Dorsolateral prefrontal cortex (tissue), 122 donors: ENCODE measurements at places on chromosomes 1 and 21. TPM values are rescaled to one million over a fixed set of nuclear protein-coding genes. Genes with fewer than 3 reads are reported as not detected.

DNA sequence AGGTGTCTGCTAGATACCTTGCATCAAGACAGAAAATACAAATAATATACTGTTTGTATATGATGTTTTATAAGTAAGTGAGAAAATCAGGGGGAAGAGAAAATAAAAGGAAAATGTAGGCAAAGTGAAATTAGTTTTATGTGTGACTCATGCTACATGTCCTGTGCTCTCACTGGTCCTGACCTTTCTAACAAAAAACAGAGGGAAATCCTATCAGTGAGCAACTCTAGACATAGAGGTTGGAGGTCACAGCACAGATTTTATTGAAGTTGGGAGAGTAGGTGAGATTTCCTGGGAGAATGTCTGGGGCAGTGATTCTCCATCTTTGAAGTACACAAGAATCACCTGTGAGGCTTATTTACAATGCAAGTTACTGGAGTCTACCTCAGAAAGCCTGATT lies 9.5 kb downstream of the SCCPDH start:
- DNase-seq, result no peak

GRCh38 chr1:184292101-184292500 lies 94.7 kb upstream of the C1orf21 start:
- DNase-seq, result no peak

DNA sequence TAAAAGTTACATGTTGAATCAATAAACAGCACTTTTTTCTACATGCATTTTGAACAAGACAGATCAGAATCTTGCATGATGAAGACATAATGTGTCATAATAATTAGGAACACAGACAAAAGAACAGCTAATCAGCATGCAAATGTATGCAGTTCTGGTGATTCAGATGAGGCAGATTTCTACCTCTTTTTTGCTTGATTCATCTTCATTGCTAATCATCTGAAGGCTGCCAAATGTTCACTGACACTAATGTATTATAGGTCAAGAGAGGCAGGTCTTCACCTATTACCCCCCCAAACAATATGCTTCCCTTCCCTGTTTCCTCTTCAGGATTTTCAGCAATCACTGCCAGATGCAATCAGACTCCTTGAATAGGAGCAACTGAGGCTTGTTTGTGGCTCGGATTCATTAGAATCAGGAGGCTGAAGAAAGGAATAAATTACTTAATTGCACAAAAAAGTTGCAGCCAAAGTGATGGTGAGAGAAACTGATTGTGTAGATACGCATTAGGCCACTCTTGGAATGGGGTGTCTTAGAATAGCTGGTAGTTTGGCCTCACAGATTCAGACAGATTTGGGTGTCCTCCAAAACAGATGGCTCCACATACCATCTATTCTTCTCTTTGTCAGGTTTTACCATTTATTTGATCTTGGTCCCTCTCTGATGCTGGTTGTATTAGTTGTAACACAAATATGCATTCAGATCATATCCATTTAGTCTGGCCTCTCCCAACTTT lies 275.4 kb downstream of the RPS6KC1 start:
- DNase-seq, result no peak

DNA sequence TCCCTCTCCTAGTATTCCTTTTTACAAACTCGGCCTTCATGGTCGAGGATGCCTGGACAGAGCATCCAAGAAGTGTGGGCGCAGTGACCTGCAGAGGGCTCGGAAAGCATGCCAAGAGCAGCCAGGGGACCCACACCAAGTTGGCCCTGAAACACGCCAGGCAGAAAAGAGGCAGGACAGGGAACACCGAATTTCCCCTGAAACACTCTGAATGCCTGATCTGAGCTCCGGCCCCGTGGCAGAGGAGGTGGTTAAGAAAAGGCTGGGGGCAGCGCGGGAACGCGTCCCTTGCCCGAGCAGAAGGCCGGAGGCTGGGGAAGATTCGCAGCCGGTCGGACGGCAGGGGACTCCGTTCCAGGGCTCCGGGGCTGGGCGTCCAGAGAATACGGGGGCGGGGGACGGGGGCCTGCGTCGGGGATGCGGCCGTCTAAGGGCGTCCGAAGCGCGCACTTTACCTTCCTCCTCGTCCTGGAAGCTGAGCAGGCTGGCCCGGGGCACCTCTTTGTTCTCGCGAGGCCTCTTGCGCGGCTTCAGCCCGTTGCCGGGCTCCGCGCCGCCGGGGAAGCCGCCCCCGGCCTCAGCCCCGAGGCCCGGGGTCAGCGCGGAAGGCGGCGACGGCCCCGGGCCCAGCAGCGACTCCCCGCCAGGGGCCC lies 558 bp downstream of the PAXBP1 start:
- no peak for DNase-seq

DNA sequence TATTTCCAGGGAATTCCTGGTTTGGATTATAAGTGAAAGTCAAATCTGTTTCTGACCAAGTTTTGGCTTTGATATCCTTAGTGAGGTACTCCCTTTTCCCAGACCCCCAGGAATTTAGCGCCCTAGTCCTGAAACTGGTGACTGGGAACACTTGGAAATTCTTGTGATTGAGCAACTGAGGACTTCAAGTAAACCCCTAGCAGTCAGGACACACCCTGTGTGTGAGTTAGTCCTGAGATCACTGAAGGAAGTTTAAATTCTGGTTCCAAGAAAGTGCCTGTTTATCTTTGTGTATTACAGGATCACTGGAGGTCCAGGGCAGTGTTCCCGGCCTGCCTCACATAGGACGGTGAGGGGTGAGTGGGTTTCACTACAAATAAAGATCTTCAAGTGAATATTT lies 95.1 kb upstream of the F3 start:
- no peak for DNase-seq

DNA sequence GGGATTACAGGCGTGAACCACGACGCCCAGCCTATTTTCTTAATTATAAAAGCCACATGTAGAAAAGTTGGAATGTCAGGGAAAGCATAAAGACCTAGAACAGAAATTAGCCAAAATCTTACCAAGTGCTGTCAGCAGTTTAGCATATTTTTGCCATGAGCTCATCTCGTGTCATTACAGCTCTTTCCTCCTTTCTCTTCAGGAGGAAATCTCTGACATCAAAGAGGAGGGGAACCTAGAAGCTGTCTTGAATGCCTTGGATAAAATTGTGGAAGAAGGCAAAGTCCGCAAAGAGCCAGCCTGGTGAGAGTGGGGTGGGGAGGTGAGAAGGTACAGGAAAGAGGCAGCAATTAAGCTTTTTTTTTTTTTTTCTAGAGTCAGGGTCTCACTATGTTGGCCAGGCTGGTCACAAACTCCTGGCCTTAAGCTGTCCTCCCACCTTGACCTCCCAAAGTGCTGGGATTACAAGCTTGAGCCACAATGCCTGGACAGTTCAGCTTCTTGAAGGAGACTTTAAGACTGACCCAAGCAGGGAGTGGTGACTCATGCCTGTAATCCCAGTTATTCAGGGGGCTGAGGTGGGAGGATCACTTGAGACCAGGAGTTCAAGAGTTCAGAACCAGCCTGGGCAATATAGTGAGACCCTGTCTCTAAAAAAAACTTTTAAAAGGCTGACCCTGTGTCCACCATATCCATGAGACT lies 8.4 kb upstream of the BGLAP start:
- DNase-seq, result no peak

DNA sequence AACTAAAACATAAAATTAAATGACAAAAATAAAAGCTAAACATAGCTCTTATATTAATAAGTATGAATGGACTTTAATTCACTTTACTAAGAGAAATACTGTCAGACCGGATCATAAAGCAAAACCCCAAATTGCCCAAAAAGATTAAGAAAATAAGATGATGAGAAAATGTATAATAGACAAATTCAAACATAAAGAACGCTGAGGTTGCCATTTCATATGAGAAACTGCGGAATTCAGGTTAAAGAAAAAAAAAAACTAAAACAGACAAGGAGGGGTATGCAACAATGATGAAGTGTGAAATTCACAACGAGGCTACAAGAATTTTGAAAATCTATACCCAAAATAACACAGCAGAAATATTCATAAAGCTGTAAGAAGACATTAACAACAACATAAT lies 133.6 kb upstream of the JUN start:
- no peak for DNase-seq

DNA sequence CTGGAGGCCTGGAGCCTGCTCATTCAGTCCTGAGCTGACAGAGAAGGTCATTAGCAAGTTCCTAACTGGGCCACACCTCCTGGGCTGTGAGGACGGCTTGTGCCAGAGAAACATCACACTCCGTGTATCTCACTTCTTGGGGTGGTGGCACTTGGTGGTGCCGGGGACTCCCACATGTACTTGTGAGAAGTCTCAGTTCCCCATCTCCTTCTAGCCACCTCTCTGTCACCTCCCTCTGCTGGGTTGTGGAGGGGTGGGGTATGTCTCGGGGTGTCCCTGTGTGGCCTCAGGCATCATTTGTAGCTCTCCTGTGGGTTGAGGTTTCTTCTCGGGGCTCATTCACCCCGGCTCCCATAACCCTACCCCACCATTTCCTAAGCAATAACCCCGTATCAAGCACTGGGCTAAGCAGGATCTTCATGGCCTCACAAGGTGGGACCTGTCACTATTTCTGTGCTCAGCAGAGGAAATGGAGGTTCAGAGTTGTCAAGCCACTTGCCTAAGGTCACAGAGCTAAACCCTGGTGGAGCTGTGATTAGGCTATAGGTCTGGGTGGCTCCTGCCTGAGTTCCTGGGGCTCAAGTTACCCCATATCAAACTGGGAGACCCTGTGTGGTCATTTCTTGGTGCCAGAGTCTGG lies 62.5 kb downstream of the UBIAD1 start:
- no peak for DNase-seq

DNA sequence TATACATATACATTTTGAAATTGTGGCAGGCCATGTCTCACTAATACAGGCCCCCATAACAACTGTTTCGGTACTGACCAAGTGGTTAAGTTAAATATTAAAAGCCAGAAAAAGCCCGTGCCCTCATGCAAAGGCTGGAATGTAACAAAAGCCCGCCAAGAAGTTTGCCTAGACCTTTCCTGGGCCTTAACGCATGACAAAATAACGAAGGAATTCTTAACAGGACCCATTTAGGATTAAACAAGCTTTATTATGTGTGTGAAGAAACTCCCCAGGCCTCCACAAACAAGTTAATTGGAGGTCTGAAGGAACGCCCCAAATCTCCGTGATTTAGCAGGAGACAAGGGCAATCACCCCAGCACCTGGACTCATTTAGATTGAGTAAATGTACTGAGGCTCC lies 42.4 kb downstream of the TNFSF4 start:
- no peak for DNase-seq

- no peak for DNase-seq
These were observed 336.4 kb downstream of the SMYD3 start for GRCh38 chr1:246170574-246171261.

- no peak for DNase-seq
These were observed 45.3 kb upstream of the MAN1A2 start for GRCh38 chr1:117321680-117322609.

GRCh38 chr1:201900476-201900875 lies 11.8 kb downstream of the SHISA4 start:
- no peak for DNase-seq

DNA sequence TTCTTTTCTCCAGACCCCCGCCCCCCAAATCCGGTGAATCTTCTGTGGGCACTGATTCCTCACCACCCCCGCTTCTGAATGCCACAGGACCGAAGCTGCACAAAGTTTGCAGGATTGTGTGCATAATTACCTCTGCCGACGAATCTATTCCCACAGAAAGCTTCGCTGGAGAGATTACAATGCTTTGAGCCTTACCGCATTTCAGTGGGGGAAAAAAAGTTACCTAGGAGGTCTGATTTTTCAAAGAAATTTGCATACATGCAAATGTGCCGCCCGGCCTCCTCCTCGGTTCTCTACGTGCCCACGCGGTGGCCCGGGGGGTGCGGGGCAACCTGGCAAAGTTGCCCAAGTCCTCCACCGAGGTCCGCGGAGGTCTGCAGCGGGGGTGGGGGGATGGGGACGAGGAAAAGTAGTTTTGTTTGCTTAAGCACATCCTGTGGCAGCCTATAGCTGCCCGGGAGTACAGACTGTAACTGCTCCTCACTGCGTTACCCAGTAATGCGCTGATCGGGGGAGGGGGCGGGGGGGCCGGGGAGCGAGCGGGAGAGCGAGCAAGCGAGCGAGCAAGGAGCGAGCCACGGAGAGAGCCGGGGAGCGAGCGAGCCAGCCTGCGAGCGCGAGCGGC lies 563 bp upstream of the NFIA start:
- peak; percentile 47 for DNase-seq

GRCh38 chr1:205317311-205317917 lies 4.1 kb downstream of the NUAK2 start:
- peak; percentile 67 for DNase-seq

DNA sequence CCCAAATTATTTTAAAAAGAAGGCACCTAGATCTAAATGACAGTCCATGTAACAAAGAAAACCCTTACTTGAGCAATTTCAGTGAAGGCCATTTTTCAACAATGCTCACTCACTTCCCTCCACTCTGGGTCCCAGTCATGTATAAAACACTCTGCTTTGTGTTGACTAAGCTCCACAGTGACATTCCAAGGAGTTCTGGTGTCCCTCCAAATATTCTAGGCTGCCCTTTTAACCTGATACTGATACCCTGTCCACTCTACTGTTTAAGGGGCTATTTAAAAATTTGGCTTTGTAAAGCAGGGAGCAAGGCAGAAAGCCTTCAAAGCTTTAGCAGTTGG lies 73.6 kb downstream of the GNG12 start:
- no peak for DNase-seq

DNA sequence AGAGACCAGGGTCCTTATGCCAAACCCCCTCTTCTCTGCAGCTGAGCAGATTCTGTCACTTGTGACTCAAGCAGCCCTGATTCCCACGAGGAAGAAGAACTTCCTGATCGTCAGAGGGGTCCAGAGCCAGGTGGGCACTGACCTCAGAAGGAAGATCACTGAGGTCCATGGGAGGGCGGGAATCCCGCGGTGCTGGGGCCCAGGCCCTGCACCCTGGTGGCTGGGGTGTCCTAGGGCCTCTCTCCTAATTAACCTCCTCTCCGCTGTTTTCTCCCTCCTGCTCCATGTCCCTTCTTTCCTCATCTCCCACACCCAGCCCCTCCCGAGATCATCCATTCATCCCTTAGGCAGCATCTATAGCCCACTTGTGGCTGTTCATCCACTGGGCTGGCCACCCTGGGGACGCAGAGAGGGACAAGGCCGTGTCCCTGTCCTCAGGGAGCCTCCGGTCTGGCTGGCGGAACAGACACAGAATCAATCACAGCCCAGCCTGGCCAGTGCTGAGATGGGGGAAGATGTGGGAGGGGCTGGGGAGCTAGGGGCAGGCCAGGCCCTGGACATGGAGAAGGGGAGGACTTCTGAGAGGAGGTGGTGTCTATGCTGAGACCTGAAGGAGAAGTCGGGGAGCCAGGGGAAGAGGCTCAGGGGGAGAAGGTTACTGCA lies 638.3 kb downstream of the MATN1 start:
- DNase-seq, result no peak

- DNase-seq, result no peak
These were observed 1.6 kb upstream of the ENO1 start for GRCh38 chr1:8879922-8880676.

Gene PROK1
- not detected for total RNA-seq

Gene RUSC1
- 91.3 TPM for total RNA-seq

Gene RAB13
- total RNA-seq, result 19.6 TPM

Gene UBXN10
- total RNA-seq, result 7.0 TPM

Gene AMY2B
- 69.5 TPM for total RNA-seq

Gene ERG
- total RNA-seq, result 6.0 TPM

Gene SMIM1
- total RNA-seq, result 2.0 TPM

Gene PINK1
- 209 TPM for total RNA-seq

Gene TRIM63
- not detected for total RNA-seq
